G401 (cell line): ENCODE measurements at places on chromosomes 7 and 10.
A peak's percentile ranks its signal among the peaks of the same experiment; 100 is the strongest.

DNA sequence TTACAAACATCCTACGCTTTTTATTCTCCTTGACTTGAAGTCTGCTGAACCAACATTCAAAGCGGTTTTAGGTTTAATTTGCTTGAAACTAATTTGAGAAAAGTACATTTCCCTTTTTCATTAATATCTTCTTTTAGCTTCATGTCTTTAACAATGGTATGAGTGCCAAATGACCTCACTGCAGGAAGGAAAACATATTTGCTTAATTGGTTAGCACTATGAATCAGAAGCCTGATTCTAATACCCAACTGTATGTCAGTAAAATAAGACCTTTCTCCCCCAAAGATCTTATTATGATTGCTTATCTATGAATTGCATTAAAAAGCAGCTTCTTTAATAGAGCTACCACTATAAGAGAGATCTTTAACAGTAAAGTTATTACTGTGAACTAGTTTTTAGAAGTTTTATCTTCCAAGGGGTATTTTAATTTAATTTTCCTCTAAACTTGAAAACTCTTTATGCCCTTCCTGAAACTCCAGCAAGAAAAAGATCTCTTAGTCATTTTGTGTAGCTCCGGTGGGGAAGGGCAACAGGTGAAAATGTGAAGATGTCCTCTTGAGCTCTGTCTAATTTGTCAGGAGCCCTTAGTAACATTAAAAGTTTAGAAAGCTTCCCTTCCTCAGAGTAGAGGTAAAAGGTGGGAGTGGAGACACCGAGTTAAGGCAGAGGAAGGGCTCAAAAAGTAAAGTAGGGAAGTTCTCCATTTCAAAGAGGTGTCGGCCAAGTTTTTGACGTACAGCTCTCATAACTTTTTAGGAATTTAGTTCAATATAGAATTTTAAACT, 6.1 kb downstream of the COL1A2 start:
- no peak for DNase-seq

DNA sequence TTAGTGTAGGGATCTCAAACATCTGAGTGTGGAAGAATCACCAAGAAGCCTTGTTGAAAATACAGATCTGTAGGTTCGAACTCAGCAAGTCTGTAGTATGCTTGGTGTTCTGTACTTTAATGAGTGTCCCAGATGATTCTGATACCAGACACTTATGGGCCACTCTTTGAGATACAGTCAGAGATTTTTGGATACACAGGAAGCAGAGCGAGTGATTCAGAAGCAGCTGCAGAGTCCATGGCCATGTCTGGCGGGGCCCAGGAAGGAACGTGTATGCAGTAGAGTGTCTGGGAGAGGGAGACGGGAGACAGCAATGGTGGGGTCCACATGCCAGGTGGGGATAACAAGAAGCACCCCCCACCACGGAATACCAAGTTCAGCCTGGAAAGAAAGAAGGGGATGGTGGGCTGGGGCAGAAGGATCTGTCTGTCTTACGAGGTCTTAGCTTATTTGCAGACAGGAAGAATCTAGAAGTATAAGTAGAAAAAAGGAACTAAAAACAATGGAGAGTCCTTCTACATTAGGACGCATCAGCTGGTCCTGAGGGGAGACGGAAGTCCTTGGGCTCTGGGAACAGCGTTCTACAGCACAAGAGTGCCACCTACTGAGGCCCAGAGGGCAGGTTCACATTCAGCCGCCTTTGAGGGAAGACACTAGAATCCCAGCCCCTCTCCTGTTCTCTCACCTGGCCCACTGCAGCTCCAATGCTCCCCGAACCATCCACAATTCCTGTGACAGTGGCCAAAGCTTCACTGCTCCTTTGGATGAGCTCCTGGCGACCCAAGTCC, 55.4 kb downstream of the SLC37A3 start:
- DNase-seq, result peak; percentile 40

GRCh38 chr10:26831936-26832335, 28.8 kb downstream of the ABI1 start:
- no peak for DNase-seq

- DNase-seq, result no peak
Observed at GRCh38 chr7:141837683-141838082, 3.6 kb downstream of the PRSS37 start.

GRCh38 chr7:67754651-67755050, 758.0 kb downstream of the TYW1 start:
- no peak for DNase-seq

GRCh38 chr10:80172896-80173295, 32.4 kb downstream of the ANXA11 start:
- DNase-seq, result no peak
